ENCODE measurements at places on chromosomes 7 and 10.

DNA sequence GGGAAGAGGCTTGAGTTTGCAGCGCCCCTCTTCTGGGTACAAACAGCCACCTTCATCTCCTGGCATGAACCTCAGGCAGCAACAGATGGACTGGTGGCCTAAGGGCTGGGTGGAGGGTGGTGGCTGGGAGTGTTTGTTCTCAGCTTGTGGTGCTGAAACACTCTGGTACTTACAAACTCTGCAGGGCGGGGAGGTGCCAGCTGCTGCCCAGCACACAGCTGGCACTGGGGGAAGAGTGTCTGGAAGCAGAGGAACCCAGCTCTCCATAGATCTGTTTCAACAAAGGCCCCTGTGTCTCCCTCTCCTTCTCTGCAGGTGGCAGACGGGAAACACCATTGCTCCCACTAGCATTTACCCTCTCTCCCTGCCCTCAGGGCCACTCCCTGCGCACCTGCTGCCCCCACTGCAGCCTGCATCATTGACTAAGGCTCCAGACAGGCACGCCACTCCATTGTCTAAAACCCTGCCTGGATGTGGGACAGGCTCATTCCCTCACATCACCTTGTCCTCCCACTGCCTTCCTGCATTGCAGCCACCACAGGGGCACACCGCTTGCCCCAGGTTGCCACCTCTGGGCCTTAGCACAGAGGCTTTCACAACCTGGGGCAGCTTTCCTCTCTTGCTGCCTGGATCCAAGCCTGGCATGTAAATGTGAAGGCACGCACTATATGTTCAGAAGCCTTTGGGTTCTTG lies 6.5 kb downstream of the ARHGAP22 start:
- DNase-seq = no peak

DNA sequence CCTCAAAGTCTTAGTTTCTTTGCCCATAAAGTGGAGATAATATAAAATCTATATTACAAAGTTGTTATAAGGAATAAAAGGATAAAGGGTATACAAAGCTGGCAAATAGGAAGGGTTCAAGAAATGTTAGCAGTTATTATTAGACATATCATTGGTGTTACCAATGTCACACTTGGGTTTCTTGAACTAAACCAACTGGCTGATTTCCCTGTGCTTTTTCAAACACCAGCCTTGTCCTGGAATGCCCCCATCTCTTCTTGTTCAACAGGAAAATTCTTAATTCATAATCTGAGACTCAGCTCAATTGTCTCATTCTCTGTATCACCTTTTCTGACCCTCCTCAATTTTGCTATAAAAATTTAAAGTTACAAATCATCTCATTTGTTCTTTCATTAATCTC lies 143.7 kb upstream of the LRRTM3 start:
- DNase-seq = no peak

- DNase-seq = no peak
These were observed 33.4 kb upstream of the ABLIM1 start for GRCh38 chr10:114691442-114691941.

- no peak for DNase-seq
These were observed 509.9 kb downstream of the PARD3 start for GRCh38 chr10:34305189-34305588.

GRCh38 chr7:137996386-137996851 lies 5.5 kb downstream of the CREB3L2 start:
- DNase-seq = no peak

DNA sequence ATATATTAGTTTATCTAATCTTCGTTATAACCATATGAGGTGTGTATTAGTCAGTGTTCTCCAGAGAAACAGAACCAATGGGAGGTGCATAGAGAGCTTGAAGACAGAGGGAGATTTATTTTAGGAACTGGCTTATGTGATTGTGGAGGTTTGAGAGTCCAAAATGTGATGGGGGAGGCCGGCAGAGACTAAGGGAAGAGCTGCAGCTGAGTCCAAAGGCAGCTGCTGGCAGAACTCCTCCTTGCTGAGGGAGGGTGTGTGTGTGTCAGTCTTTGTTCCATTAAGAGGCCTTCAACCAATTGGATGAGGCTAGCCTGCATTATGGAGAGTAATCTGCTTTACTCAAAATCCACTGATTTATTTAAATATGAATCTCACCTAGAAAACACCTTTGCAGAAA lies 165.1 kb downstream of the SH3PXD2A start:
- no peak for DNase-seq

DNA sequence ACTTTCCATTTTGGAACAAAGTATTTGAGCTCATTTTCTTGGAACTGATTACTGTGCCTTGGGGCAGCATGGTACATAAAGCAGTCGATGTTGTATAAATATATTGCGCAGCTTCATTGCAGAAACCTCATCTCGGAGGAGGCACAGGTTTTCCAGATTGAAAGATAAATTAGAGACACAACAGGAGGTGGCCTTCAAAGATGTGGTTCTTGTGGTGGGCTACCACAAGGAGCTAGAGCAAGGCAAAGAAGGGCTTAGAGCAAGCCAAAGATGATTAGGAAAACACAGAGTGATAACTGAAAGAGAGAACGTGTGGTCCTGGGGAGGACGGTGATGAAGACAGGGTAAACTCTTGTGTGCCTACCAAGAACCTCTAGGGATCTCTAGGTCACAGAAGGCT lies 169.1 kb upstream of the TNS3 start:
- DNase-seq = no peak

GRCh38 chr10:22856444-22857074 lies 71.3 kb upstream of the ARMC3 start:
- DNase-seq = no peak

- DNase-seq = no peak
These were observed 273.4 kb downstream of the MAD1L1 start for GRCh38 chr7:1959305-1959704.

DNA sequence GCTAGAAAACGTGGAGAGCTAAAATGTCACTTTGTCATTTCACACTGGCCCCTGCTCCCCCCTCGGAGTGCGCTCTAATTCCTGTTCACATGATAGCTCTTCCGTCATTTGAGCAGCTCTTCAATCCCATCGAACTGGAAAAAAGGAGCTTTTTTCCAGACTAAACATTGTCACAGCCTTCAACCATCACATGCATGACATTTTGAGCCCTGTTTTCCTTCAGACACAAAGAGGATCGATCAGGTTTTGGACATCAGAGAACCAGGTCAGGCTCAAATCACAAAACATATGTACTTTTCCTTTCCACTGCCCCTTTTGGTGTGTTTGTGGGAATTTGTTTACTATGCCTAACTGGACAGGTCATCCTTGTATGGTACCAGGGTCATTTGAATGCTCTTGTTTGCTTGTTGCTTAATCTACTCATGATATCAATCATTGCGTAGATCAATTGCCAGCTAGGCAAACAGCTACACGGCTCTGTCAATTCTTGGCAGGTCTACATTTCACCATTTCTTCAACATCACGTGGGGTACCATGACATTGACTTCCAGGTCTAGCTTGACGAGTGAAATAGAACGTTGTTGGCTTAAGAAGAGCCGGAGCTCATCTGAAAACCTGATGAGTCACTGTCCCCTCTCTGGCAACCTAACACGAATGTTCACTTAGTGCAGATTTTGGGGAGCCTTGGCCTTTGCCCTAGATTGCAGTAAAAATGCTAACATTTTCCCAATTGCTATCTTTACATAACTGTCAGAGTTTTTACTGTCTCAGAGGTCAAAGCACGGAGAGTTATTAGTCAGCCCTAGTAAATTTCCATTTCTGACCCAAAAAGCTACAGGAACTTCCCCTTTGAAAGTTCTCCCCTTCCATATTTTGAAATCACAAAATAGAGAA lies 87.3 kb downstream of the LYZL2 start:
- no peak for DNase-seq

- DNase-seq = no peak
These were observed 144.4 kb downstream of the PTPN20 start for GRCh38 chr10:47055386-47056246.

DNA sequence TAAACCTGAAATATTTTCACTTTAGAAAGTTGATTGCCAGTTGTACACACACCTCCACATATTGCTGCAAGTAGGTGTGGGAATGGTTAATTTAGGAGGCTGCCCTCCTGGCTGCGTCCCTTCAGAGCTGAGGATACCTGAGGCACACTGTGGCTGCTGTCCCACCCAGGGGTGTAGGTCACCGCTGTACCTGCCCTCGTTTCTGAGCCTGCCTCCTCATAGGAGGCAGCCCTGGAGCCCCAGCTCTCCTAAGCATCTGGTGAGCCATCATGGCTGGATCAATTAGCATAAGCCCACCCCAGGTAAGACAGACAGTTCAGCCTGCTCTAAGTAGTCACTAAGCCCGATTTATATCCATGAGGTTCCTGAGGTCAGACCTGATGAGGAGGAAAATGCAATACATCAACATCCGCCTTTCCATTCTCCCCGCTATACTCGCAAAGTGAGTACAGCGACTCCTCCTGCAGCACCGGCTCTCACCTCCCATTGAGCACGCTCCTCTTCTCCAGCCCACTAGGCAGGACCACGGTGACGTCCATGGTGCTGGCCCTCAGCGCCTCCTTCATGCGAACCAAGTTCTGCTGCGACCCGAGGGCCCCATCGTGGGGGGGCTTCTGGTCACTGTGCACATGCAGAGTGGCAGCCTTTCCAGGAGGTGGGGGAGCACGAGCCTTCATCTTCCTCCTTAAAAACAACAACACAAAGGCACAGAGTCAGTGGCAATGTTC lies 97.2 kb downstream of the COBL start:
- no peak for DNase-seq

- no peak for DNase-seq
These were observed 94.8 kb downstream of the GSAP start for GRCh38 chr7:77321300-77321699.

DNA sequence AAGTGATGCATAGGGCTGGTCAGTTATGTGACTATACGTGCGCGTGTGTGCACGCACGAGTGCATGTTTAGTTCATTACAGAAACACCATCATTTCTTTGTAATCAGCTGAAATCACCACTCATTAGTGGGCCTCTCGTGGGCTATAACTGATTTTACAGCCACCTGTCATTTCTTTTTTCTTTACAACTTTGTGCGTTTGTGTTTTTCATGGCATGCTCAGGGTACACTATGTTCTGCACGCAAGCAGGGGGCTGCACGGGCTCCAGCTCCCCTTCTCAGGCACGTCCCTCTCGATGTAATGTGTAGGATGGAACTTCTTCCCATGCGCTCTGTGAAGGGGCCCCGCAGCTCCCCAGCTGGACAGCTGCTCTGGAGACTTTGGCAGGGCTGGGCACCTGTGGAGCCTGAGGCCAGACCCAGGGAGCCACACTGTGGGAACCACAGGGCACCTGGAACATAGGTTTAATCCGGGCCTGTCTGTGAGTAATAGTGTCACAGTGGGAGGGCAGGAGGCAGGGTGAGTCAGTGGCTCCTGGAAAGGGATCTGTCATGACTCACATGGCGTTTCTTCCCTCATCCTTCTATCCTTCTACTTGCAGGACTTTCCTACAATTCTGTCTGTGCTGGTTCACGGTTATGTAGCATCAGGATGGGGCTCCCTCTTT lies 4.9 kb downstream of the GCK start:
- DNase-seq = no peak

GRCh38 chr7:30329716-30330115 lies 45.3 kb downstream of the ZNRF2 start:
- no peak for DNase-seq

DNA sequence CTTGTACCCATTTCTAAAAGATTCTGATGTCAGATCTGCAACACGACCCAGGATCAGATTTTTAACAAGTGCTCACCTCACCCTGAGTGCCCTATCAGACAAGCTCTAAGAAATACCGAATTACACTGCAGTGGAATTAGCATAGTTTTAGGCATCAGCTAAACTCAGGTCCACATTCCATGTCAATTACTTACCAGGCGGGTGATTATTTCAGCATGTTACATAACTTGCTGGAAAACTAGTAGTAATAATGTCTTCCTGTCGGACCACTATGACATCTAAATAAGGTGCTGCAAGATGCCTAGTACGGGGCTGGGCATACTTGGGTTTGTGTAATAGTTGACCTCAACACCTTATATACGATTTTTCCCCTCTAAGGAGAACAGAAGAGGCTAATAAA lies 21.0 kb downstream of the TRIL start:
- DNase-seq = no peak

DNA sequence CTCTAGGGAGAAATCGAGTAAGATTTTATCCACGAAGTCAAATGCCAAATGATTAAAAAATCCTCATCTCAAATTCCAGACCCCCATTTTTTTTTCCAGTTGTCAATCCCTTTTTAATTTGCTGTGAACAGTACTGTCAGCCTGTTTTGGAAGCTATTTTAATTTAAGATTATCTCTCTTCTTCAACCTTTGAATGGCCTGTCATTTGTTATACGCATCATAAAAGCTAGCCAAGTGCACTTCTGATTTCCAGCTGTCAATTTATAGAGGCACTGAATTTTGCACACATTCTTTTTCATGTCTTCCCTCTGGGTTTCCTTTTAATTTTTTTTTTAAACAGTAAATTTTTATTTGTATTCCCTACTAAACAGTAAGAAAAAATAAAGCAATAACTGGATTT lies 336.4 kb upstream of the HGF start:
- DNase-seq = no peak

- DNase-seq = no peak
These were observed 43.7 kb upstream of the DGKI start for GRCh38 chr7:137890449-137890921.

- DNase-seq = no peak
These were observed 169.2 kb downstream of the PRKAG2 start for GRCh38 chr7:151707757-151708156.

DNA sequence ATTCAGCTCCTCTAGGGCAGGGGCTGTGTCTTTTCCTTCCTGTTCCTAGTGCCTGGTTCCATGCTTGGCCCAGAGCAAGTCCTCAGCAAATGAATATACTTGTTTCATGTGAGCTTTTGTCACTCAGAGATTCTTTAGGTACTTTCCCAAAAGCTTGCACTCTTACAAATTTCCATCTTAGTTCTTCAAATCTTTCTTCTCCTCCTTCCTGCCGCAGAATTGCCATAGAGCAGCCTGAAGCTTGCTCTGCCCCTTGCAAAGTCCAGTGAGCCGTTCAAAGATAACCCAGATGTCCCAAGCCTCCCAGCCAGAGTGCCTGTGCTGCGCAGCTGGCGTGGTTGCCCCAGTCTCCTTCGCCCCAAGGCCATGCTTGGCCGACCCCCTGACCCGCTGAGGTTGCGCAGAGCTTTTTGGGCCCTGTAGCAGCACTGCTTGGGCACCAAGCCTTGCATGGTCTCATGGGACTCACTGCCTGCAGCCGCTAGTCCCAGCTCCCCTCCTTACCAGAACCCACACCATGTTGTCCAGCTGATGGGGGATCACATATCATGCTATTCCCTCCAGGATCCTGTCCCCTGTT lies 20.7 kb downstream of the CHST3 start:
- DNase-seq = no peak

- DNase-seq = no peak
These were observed 34.5 kb downstream of the RTKN2 start for GRCh38 chr10:62234077-62234605.

GRCh38 chr10:110340816-110341215 lies 36.1 kb upstream of the SMNDC1 start:
- no peak for DNase-seq
